ENCODE measurements at places on chromosomes 11 and 22. TPM values are rescaled to one million over a fixed set of nuclear protein-coding genes. Genes with fewer than 3 reads are reported as not detected.

DNA sequence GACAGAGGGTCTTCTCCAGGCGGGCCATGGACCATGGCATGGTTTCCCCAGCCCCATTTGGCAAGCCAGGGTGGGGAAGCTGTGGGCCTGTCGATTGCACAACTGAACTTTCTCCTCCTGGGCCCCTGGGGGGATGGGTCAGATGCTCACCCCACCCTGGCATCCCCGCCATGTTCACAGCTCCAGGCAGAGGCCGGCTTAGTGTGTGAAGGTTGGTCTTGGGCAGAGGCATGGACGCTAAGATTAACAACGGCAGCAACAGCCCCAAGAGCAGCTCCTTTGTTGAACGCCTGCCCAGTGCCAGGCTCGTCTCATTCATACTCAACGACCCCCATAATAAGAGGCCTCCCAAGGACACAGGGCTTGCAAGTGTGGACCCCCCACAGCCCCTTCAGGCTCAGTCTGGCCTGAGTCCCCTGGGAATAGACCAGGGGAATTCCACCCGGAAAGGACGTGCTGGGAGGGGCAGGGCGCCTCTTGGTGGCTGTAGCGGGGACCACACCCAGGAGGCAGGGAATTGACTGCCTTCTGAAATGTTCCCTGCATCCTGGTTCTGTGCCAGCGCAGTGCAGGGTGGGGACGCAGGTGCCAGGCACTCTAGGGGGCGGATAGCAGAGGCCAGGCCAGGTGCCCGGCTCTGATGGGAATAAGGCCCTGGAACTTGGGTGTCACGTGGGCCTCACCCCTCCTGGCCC is 8.3 kb downstream of the TSPO start:
- no peaks in the 10 kb centered on the region for H3K4me1 ChIP-seq
- peak overlapping the region; percentile 36 for H3K27ac ChIP-seq
- H3K27me3 ChIP-seq = no peaks in the 10 kb centered on the region
- DNase-seq = no peak

DNA sequence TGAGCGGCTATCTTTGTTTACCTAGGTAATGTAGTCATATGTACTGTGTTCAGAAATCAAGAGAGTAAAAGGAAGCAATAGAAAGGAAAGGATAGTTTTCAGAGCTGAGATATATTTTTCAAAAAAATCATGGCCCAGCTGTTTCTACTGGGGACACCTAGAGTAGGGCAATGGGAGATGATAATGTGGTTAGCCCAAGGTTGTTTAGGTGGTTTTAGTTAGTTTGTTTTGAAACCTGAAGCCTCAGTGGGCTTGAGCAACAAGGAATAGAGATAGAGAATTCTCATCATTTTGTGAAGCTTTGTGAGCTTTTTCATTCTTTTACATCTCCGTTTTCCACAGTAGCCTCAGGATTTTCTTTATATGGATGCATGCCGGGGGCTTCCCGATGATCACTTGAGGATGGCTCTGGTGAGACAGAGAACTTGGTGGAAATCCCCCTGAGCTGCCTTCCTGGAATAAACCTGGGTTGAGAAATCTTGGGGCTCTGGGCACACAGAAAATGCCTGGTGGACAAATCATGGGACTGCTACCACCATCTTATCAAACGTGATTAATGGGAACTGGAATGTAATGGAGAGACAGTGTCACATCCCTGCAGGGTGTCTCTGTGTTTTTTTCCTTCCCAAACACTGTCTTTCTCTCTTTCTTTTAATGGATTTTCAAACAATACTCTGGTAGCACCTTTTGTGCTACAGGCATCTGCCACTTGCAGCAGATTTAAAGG is 49.0 kb downstream of the ARHGAP42 start:
- DNase-seq = no peak
- no peak overlapping the region for H3K27ac ChIP-seq
- no peaks in the 10 kb centered on the region for H3K27me3 ChIP-seq
- no peak overlapping the region for H3K4me3 ChIP-seq
- no peaks in the 10 kb centered on the region for H3K36me3 ChIP-seq

The CCDC88B gene
- total RNA-seq = 31.7 TPM

The ZNF74 gene
- total RNA-seq = 7.0 TPM

- H3K36me3 ChIP-seq = no peaks in the 10 kb centered on the region
- DNase-seq = no peak
- no peak overlapping the region for H3K4me3 ChIP-seq
These were observed 195.4 kb upstream of the ARHGAP20 start for GRCh38 chr11:110907629-110908028.

- no peaks in the 10 kb centered on the region for H3K27me3 ChIP-seq
- no peak overlapping the region for H3K4me3 ChIP-seq
- peaks cover 16% of the 10 kb centered on the region for H3K4me1 ChIP-seq
- no peak overlapping the region for H3K27ac ChIP-seq
- H3K36me3 ChIP-seq = no peaks in the 10 kb centered on the region
These were observed 55.5 kb downstream of the PAK1 start for GRCh38 chr11:77418155-77418970.

DNA sequence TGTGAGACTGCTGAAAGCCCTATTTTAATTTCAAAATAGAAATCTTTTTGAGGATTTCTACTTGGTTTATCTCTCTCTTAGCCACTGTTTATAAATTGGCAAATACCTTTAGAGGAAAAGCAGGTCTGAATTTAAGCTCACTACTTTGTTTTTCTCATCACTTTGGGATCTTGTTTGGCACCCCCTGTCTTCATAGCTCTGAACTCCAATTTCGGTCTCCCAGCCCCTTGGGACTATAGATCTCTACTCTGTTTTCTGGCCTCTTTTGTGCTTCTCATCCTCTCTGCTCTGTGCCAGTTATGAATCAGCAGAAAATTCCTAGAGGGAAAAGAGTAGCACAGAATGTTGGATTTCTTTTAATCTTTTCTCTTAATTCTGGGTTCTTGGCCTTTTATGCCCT is 118.3 kb downstream of the CYP2R1 start:
- H3K4me3 ChIP-seq = no peak overlapping the region
- no peaks in the 10 kb centered on the region for H3K27me3 ChIP-seq
- H3K27ac ChIP-seq = no peak overlapping the region
- no peaks in the 10 kb centered on the region for H3K36me3 ChIP-seq

The IGSF9B gene
- 3.8 TPM for total RNA-seq

The NXPE1 gene
- total RNA-seq = 14.9 TPM

The APOBEC3A gene
- total RNA-seq = not detected

The NNMT gene
- 43.6 TPM for total RNA-seq

The DLG2 gene
- 1.6 TPM for total RNA-seq

DNA sequence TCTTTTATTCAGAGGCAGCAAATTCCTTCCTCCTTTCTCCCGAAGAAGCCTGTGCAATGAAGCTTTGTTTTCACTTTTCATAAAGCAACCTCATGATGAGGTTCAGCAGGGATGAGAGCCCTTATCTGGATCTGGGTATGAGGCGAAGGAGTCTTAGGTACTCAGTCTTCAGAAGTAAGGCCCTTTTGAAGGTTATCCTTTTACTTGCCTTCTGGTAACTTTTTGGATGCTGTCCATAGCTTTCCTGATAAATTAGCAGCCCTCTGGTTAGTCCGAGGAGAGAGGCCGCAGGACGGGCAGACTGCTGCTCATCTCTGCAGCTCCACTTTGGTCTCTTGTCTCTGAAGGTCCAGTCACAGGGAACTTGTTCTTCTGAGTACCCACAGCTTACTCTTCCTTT is 1.1 kb downstream of the TRIM22 start:
- H3K27me3 ChIP-seq = no peaks in the 10 kb centered on the region
- H3K4me1 ChIP-seq = no peaks in the 10 kb centered on the region
- DNase-seq = no peak
- H3K27ac ChIP-seq = peak overlapping the region; percentile 85

- no peak overlapping the region for H3K4me3 ChIP-seq
- no peak for DNase-seq
- no peaks in the 10 kb centered on the region for H3K36me3 ChIP-seq
These were observed 85.7 kb upstream of the LIN7C start for GRCh38 chr11:27592098-27592780.

The OR9G1 gene
- not detected for total RNA-seq

DNA sequence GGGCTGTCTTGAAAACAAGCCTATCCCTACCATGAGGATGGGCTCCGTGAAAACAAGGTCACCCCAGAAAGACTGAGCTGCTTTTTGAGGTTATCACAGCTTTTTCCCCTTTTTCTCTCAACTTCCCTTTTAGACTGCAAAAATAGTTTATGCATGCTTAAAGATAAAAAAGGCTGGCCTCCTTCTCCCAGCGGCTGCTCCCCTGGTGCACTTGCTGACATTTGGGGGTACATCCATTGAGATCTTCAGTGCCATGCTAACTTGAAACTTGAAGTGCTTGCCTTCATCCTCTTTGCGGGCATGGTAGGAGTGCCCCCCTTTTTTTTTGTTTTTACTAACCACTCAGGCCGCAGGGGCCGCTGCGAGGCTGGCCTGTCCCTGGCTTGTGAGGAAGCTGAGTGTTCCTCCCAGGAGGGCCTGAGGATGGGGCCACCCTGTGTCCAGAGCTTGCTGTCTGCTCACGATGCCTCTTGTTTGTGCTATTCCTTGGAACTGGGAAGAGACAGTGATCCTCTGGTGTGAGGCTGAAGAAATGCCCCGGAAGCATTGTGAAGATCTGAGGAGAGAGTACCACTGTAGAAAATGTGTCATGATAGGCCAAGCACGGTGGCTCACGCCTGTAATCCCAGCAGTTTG is 2.2 kb downstream of the TANGO2 start:
- no peak for DNase-seq
- no peak overlapping the region for H3K27ac ChIP-seq
- no peaks in the 10 kb centered on the region for H3K36me3 ChIP-seq
- H3K4me3 ChIP-seq = no peak overlapping the region
- H3K4me1 ChIP-seq = no peaks in the 10 kb centered on the region
- no peaks in the 10 kb centered on the region for H3K27me3 ChIP-seq

- no peak overlapping the region for H3K27ac ChIP-seq
- H3K4me3 ChIP-seq = no peak overlapping the region
- no peak for DNase-seq
- H3K4me1 ChIP-seq = no peaks in the 10 kb centered on the region
- no peaks in the 10 kb centered on the region for H3K36me3 ChIP-seq
These were observed 12.9 kb upstream of the ARHGAP42 start for GRCh38 chr11:100674212-100674611.

DNA sequence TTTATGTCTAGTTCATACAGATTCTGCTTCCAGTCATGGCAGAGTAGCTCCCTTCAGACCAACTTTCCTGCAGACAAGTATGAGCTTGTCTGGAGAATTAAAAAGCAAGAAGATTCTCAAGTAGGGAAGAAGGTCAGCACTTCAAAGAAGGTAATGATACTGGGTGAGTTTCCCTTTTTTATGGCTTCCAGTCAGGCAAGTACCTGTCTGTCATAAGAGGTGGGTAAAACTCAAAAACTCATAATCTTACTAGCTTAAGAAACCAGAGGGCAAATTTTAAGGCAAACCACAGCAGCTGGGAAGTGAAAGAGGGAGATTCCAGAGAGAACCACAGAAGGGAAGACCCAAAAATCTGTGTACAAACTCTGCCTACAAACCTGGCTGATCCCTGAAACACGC is 54.2 kb downstream of the DENND5A start:
- DNase-seq = no peak
- no peak overlapping the region for H3K27ac ChIP-seq
- H3K4me1 ChIP-seq = no peaks in the 10 kb centered on the region
- H3K36me3 ChIP-seq = no peaks in the 10 kb centered on the region
- no peak overlapping the region for H3K4me3 ChIP-seq

- H3K4me3 ChIP-seq = no peak overlapping the region
- DNase-seq = no peak
- H3K27me3 ChIP-seq = no peaks in the 10 kb centered on the region
- H3K4me1 ChIP-seq = no peaks in the 10 kb centered on the region
- no peak overlapping the region for H3K27ac ChIP-seq
These were observed 655.7 kb downstream of the METTL15 start for GRCh38 chr11:28763876-28764275.

- H3K27me3 ChIP-seq = no peaks in the 10 kb centered on the region
- no peaks in the 10 kb centered on the region for H3K36me3 ChIP-seq
- DNase-seq = no peak
These were observed 42.2 kb downstream of the AHNAK start for GRCh38 chr11:62504158-62504973.

DNA sequence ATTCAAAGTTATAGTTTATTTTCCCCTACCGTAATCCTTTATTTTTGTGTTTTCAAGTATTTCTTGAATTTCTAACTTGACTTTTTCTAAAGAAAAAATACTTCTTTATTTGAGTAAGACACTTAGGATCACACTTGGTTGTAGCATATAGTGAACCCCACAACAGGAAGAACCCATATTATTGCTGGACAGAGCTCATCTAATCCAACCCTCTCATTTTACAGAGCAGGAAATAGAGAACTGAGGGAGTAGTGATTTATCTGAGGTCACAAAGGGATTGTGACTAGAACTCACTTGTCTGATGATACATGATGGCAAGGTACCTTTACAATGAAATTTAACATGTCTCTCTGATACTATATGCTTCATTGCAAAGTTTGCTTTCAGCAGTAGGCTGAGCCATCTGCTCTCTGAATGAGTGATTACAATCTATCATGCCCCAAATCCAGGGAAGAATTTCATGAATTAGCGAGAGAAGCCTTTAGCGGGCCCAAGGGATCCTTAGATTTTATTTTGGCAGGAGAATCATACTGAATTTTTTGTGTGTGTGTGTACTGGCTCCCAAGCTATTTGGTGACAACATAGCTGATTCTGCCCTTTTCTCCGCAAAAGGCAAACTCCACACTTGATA is 9.8 kb downstream of the SLC17A6 start:
- H3K27ac ChIP-seq = no peak overlapping the region
- no peak overlapping the region for H3K4me3 ChIP-seq
- no peak for DNase-seq
- no peaks in the 10 kb centered on the region for H3K4me1 ChIP-seq
- no peaks in the 10 kb centered on the region for H3K27me3 ChIP-seq

The PTGDR2 gene
- 18.2 TPM for total RNA-seq

DNA sequence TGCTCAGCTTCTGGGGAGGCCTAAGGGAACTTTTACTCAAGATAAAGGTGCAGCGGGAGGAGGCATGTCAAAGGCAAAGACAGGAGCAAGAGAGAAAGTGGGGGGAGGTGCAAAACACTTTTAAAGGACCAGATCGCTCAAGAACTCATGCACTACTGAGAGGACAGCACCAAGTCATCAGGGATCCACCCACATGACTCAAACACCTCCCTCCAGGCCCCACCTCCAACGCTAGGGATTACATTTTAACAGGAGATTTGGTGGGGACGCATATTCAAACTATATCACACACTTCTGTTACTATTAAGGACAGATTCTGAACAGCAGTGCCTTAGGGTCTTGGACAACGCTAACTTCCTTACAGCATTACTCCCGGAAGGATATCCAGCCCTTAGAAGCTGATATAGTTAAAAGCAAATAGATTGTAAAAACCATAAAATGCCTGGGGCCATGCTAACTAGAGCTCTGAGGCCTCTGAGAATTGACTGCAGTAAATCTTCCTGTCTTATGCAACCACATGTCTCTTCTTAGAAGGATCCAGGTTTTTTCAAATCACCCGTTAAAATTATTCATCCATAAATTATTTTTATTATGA is 16.7 kb upstream of the ZC3H12C start:
- peak; percentile 75 for DNase-seq
- H3K4me1 ChIP-seq = no peaks in the 10 kb centered on the region
- H3K27me3 ChIP-seq = no peaks in the 10 kb centered on the region
- peak overlapping the region; percentile 36 for H3K27ac ChIP-seq

- no peak overlapping the region for H3K27ac ChIP-seq
- no peaks in the 10 kb centered on the region for H3K36me3 ChIP-seq
- no peaks in the 10 kb centered on the region for H3K27me3 ChIP-seq
- DNase-seq = no peak
- no peak overlapping the region for H3K4me3 ChIP-seq
These were observed 7.0 kb upstream of the MPPED1 start for GRCh38 chr22:43404673-43405385.

All from Peyer's patch (tissue), 4 donors.